ENCODE measurements at places on chromosomes 5 and 9. TPM values are rescaled to one million over a fixed set of nuclear protein-coding genes. Genes with fewer than 3 reads are reported as not detected.

Gene SLC46A2
- 0.24 TPM for total RNA-seq

Gene SYK
- 9.6 TPM for total RNA-seq

Gene RORB
- 1.7 TPM for total RNA-seq

Gene RNF183
- total RNA-seq: 3.4 TPM

Gene FBN2
- total RNA-seq: 875 TPM

Gene FREM1
- total RNA-seq: 24.6 TPM

Gene ENTREP1
- 10.6 TPM for total RNA-seq

Gene NR2F1
- total RNA-seq: 32.7 TPM

Gene DMRT3
- 1.2 TPM for total RNA-seq

Data from umbilical cord (tissue), 2 donors.